Endothelial cell (in vitro differentiated cells): ENCODE measurements at places on chromosomes 12 and 14.

GRCh38 chr14:24873551-24873950 lies 176.4 kb downstream of the STXBP6 start:
- DNase-seq = no peak
- no peak overlapping the region for H3K27ac ChIP-seq
- peaks cover 5% of the 10 kb centered on the region for H3K27me3 ChIP-seq
- no peak overlapping the region for H3K4me3 ChIP-seq

DNA sequence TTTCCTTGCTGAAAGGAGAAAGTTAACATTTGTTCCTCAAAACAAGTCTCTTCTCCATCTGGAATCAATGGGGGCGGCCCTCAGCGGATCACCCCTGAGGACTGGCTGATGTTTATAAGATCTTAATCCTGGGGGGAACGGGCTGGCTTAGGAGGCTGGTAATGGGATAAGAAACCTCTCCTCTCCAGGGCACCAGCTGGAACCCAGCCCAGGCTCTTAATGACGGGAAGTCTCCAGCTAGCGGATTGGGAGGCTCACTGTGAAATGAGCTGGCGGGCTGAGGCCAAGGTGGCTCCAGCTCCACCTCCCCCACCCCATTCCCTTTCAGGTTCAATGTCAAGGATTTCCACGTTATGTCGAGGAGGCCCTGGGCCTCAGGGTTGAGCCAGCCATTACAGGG lies 1133.0 kb downstream of the VRK1 start:
- H3K4me1 ChIP-seq = no peaks in the 10 kb centered on the region
- no peaks in the 10 kb centered on the region for H3K36me3 ChIP-seq
- H3K27ac ChIP-seq = no peak overlapping the region

- no peak overlapping the region for H3K4me3 ChIP-seq
- DNase-seq = no peak
Measured at GRCh38 chr12:55765736-55766290, 22.9 kb downstream of the GDF11 start.

DNA sequence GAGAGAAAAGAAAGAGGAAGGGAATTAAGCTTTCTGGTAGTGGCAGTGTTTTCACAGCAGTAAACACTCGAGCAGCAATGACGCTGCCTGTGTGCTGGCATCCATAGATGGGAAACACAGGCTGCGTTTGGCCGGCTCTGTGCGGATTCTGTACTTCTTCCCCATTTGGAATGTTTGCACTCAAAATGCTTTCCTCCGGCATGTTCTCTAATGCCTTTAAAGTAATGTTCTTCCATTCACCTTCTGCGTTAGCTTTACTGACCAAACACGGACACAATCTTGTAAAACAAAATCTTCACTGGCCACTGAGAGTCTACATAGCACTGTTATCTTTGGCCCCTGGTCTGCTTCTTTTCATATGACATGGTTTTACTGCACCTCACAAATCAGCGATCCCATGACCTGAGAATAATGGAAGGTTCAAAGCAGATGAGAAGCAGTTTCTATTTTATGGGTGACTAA lies 31.4 kb downstream of the DCP1B start:
- H3K4me1 ChIP-seq = peaks cover 5% of the 10 kb centered on the region
- no peak overlapping the region for H3K27ac ChIP-seq
- no peaks in the 10 kb centered on the region for H3K27me3 ChIP-seq
- no peak overlapping the region for H3K4me3 ChIP-seq
- DNase-seq = no peak

GRCh38 chr14:66649498-66649897 lies 141.6 kb downstream of the GPHN start:
- peaks cover 22% of the 10 kb centered on the region for H3K4me1 ChIP-seq
- peaks cover 2% of the 10 kb centered on the region for H3K27me3 ChIP-seq
- no peak for DNase-seq
- H3K36me3 ChIP-seq = no peaks in the 10 kb centered on the region

- H3K4me3 ChIP-seq = no peak overlapping the region
- H3K4me1 ChIP-seq = no peaks in the 10 kb centered on the region
- no peak overlapping the region for H3K27ac ChIP-seq
- no peaks in the 10 kb centered on the region for H3K27me3 ChIP-seq
- no peaks in the 10 kb centered on the region for H3K36me3 ChIP-seq
- no peak for DNase-seq
Measured at GRCh38 chr12:91367234-91367849, 184.7 kb upstream of the DCN start.

- H3K36me3 ChIP-seq = no peaks in the 10 kb centered on the region
- no peak overlapping the region for H3K4me3 ChIP-seq
- H3K27me3 ChIP-seq = no peaks in the 10 kb centered on the region
- no peak for DNase-seq
- H3K4me1 ChIP-seq = peaks cover 45% of the 10 kb centered on the region
- no peak overlapping the region for H3K27ac ChIP-seq
Measured at GRCh38 chr12:91985002-91985787, 160.5 kb downstream of the BTG1 start.

DNA sequence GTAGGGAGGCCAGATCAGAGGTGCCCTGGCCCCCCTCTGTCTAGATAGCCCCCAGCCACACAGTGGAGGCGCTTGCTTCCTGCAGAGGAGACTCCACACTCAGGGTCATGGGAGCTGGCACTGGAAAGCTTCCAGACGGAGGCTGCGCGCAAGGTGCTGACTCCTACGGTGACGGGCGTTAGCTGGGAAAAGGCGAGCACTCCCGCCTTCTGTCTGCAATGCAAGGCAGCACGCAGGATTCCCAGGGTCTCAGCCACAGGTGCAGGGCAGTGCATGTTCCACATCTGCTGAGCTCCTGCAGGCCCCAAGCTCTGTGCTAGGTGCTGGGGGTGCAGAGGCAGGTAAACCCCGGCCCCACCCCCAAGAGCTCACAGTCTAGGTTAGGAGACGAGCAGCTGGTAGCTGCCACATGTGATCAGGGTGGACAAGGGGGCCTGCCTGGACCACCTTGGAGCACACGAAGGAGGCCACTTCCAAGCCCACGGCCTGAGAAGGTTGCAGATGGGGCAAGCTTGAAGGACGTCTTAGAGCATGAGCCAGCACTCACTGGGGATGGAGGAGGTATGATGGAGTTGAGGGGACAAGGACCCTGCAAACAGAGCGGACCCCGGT lies 310.9 kb upstream of the DIO3 start:
- H3K27me3 ChIP-seq = peaks cover 6% of the 10 kb centered on the region
- H3K36me3 ChIP-seq = no peaks in the 10 kb centered on the region
- peaks cover 2% of the 10 kb centered on the region for H3K4me1 ChIP-seq
- no peak for DNase-seq

- H3K27ac ChIP-seq = no peak overlapping the region
- no peak overlapping the region for H3K4me3 ChIP-seq
- no peaks in the 10 kb centered on the region for H3K27me3 ChIP-seq
- no peaks in the 10 kb centered on the region for H3K36me3 ChIP-seq
- H3K4me1 ChIP-seq = no peaks in the 10 kb centered on the region
Measured at GRCh38 chr14:86787717-86788116, 1205.3 kb downstream of the GALC start.

- H3K27me3 ChIP-seq = no peaks in the 10 kb centered on the region
- no peak overlapping the region for H3K27ac ChIP-seq
- H3K4me1 ChIP-seq = no peaks in the 10 kb centered on the region
- H3K4me3 ChIP-seq = no peak overlapping the region
- no peaks in the 10 kb centered on the region for H3K36me3 ChIP-seq
Measured at GRCh38 chr14:57547131-57547530, 53.5 kb upstream of the CCDC198 start.

DNA sequence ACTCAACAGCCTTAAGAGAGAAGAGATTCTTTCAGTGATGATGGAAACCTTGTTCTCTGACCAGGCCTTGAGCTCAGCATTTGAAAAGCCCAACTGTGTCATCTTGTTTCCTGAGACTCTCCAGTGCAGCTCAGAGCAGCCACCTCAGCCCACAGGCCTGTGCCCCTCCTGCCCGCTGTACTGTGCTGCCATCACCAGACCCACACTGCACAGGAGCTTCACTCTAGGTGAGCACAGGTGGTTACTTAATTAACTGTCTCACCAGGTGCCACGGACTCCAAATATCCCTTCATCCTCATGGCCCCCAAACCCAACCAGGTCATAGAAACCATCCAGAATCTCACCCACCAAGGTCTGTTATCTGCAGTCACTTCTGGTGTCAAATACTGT lies 51.3 kb downstream of the JAG2 start:
- peaks cover 13% of the 10 kb centered on the region for H3K36me3 ChIP-seq
- DNase-seq = no peak
- no peaks in the 10 kb centered on the region for H3K4me1 ChIP-seq
- H3K27me3 ChIP-seq = peaks cover 13% of the 10 kb centered on the region
- no peak overlapping the region for H3K27ac ChIP-seq

- no peak for DNase-seq
- H3K4me3 ChIP-seq = no peak overlapping the region
- peaks cover 11% of the 10 kb centered on the region for H3K36me3 ChIP-seq
- no peak overlapping the region for H3K27ac ChIP-seq
Measured at GRCh38 chr14:77276295-77276935, 5.4 kb upstream of the NGB start.

DNA sequence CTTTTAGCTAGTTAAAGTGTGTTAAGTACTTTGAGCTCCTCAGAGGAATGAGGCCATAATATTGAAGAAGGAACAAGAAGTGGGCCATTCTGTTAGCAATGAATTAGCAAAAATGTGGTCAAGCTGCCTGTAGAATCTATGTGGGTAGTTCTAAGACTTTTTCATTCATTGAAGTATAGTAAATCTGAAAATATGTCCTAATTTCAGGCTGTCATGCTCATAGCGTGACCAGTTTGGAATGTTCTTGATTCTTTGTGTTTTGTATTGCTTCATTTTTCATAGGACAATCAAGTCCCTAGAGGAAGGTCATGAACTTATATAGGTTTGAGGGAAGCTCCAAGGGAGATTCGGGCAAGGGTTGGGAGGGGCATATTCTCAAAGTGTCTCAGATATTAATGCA lies 11.4 kb downstream of the ATP23 start:
- no peak for DNase-seq
- H3K4me1 ChIP-seq = peaks cover 3% of the 10 kb centered on the region

- no peaks in the 10 kb centered on the region for H3K36me3 ChIP-seq
- H3K27ac ChIP-seq = no peak overlapping the region
- no peak overlapping the region for H3K4me3 ChIP-seq
- no peaks in the 10 kb centered on the region for H3K4me1 ChIP-seq
- H3K27me3 ChIP-seq = no peaks in the 10 kb centered on the region
Measured at GRCh38 chr12:74906224-74906623, 303.4 kb downstream of the KCNC2 start.

DNA sequence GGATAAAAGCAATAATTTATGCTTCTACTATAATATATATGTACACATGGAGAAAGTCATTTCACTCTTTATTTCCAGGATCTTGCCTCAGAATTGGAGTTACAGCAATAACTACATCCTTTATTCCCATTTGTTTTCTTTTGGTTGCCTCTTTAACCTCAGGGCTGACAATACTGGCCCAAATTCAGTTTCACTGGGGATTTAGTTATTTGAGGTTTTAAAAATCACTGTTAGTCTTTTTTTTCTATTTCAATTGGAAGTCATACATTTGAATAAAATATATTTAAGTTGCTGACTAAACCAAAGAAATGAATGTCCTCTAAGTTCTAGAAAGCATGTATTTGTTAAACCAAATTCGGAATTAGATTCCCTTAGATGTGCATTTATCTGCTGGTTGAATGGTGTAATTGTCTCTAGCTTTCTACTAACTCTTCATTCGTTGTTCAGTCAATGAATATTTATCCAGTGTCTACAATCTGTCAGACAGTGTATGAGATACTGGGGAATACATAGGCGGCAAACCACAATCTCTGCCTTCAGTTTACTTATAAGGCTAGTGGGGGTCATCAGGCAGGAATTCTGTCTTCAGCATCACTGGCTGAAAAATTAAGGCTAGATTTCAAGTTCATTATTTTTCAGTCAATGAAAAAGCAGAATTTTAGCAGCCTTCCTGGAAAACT lies 190.8 kb upstream of the ARHGAP5 start:
- H3K27ac ChIP-seq = no peak overlapping the region
- no peaks in the 10 kb centered on the region for H3K36me3 ChIP-seq
- H3K27me3 ChIP-seq = no peaks in the 10 kb centered on the region
- no peak for DNase-seq

GRCh38 chr12:7264538-7264937 lies 39.3 kb upstream of the ACSM4 start:
- H3K27me3 ChIP-seq = no peaks in the 10 kb centered on the region
- DNase-seq = no peak
- H3K27ac ChIP-seq = no peak overlapping the region
- no peak overlapping the region for H3K4me3 ChIP-seq

DNA sequence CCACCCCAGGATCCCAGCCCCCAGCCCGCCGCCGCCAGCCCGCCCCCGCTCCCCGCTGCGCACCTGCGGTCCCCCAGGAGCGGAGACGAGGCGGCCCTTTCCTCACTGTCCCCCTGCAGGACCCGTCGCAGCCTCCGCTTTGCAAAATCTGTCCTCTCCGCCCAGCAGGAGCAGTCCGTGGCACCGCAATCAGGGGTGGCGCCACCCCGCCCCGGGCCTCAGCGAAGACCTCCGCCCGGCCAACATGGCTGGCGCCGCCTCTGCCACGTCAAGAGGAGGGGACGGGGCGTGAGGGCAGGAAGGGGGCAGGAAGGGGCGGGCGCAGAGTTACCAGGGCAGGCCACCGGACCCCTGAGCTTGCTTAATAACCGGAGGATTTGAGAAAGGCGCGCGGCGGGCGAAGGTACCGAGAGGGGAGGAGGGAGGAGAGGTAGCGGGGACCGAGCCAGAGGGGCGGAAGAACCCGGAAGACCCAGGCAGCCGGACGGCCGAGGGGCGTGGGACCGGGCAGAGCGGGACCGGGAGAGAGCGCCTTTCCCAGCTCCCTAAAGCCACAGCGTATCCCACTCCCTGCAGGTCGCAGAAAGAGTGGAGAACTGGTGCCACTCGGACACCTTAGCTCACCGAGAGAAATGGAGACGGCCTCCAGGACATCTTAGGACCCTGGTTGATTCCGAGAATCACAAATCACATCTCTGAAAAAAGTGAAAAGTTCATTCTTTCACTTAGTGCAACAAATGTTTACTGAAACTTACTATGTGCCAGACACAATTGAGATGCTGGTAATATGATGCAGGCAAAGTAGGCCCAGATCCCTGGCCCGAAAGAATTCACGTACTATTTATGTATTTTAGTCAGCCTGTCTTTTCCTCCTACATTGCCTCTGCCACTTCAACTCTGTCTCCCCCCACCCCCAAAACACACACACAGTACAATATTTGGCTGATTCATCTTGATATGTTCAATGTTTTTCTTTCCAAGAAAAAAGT lies at the start of gene SEC23A:
Gene SEC23A, minus strand, starts transcription at position 267 of the 989 bp plus-strand sequence. CDS start 7,117 bp downstream, outside the sequence.
- H3K27me3 ChIP-seq = peaks cover 11% of the 10 kb centered on the region
- peak within 1 kb of the TSS; percentile 88 for H3K27ac ChIP-seq
- H3K4me3 ChIP-seq = peak within 1 kb of the TSS; percentile 95
- peaks cover 20% of the 10 kb centered on the region for H3K4me1 ChIP-seq

GRCh38 chr12:58066296-58066695 lies 124.9 kb downstream of the ATP23 start:
- H3K27ac ChIP-seq = no peak overlapping the region
- DNase-seq = no peak
- H3K27me3 ChIP-seq = no peaks in the 10 kb centered on the region
- no peaks in the 10 kb centered on the region for H3K36me3 ChIP-seq
- no peaks in the 10 kb centered on the region for H3K4me1 ChIP-seq

GRCh38 chr12:18752947-18753346 lies 15.0 kb downstream of the CAPZA3 start:
- peak overlapping the region; percentile 86 for H3K27ac ChIP-seq
- peaks cover 4% of the 10 kb centered on the region for H3K27me3 ChIP-seq
- DNase-seq = no peak
- H3K4me1 ChIP-seq = peaks cover 51% of the 10 kb centered on the region
- no peak overlapping the region for H3K4me3 ChIP-seq
